Osteocyte (in vitro differentiated cells): ENCODE measurements at places on chromosomes 6 and 20.

DNA sequence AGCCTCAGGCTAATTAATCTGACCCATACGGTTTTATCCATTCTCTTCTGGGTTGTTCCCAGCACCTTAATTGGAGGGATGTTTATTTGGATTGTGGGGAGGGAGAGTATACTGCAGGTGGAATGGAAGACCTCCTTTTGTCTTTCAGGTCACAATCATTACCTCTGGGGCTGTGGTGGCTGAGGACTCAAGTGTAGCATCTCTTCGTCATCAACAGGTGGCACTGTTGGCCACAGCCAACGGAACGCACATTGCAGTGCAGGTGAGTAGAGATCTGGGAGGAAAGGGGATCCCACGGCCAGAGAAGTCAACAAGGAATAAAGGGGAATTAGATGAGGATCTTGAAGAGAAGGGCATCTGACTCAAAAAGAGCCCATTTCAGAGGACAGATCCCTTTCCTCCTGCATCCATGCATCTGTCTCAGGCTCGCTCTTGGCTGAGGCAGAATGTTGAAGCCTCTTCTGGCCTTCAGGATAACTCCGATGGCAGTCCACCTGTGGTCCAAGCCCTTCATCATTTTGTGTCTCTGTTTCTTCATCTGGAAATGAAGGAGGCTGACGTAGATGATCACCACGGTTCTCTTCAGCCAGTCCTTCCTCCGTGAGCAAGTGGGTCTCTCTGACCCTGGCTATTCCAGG lies 3.2 kb upstream of the DEF6 start:
- DNase-seq: no peak

DNA sequence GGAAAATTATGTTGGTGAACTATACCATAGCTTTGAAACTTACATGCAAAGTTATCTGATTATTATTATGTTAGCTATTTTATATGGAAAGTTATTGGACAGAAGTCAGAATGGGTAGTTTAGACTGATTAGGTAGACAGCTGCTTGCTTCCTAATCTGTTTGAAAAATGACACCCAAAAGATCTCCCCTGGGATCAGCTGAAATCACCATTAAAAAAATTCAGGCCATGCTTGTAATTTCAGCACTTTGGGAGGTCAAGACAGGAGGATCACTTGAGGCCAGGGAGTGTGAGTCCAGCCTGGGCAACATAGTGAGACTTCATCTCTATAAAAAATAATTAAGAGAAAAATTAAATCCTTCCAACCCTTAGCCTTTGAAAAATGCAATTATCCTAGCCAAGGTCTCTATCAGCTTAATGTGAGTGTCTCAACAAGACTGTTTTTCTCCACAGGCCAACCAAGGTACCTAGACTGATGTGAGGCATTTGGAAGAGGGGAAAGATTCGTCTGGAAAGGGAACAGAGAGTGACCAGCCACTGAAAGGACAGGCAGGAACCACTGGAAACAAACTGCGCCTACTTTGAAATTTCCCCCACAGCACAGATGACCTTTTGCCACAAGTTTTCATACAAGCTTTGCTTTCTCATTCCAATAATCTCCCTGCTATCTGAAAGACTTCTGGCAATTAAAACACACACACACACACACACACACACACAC lies 232.3 kb downstream of the GMPR start:
- DNase-seq: no peak

DNA sequence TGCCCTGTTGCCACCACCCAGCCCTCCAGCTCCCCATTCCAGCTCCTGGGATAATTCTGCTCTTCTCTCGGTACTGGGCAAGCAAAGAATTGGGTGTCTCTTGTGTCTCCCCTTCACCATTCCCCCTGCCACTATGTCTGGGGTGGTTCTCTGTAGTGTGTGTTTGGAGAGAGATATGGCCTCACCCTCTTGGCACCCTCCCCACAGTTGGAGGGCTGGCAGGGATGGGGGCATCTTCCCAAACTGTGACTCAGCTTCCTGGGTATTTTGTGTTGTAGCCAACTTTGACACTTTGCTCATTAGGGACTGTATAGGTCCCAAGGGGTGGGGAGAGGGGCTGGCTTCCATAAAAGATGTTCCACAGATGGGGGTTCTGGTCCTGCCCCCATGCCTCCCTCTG lies 1.7 kb downstream of the TNXB start:
- DNase-seq: no peak

DNA sequence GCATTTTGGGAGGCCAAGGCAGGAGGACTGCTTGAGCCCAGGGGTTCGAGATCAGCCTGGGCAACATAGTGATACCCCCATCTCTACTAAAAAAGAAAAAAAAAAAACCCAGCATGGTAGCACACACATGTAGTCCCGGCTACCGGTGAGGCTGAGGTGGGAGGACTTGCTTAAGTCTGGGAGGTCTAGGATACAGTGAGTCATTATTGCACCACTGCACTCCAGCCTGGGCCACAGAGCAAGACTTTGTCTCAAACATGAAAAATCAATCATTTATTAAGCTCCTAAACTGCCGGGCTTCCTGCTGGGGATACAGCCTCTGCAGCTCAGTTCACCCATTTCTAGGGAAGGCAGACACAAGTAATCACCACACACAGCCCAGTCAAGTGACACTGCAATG lies 7.3 kb upstream of the USP45 start:
- DNase-seq: no peak

DNA sequence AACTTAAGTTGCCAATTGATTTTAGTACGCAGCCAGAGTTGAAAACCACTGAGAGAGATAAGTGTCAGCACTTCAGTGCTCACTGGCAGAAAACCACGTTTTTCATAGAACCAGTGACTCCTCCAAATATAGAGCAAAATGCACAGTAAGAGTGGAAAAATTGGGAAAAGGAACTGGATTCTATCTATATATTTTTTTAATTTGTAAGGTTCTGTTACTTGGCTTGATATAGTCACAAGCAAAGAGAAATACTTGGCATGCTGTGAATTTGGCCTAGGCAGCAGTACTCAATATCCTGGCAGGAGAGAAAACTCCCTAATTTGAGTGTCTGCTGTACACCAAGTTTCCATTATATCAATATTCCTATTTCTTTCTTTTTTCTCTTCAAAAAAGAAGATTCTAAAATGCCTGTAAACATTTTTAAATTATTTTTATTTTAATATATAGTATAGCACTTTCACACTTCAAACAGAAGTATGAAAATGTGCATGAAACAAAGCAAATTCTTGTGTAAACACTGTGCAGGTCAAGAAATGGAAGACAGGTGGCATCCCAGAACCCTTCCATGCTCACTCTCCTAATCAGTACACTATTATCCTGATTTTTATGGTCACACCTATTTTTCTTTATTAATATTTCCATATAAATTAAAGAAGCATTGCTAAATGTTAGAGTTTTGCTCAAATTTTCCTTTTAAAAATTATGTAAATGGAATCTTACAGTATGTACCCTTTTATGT lies 561.8 kb upstream of the RNF217 start:
- no peak for DNase-seq

DNA sequence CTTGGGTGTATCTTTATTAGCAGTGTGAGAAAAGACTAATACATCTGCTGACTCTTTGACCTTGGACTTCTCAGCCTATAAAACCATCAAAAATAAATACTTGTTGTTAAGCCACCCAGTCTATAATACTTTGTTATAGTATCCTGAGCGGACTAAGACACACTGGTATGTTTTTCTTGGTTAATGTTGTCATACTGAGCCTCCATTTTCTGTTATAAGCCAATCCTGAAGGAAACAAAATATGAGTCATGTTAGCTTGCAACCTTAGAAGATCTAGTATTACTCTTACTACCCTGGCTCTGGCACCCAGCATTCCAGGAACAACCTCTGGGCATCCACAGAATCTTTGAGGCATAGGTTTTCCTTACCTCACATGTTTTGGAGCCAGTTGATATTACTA lies 307.2 kb downstream of the FRK start:
- no peak for DNase-seq

- DNase-seq: no peak
Measured at GRCh38 chr6:100449239-100449691, 15.5 kb downstream of the SIM1 start.

DNA sequence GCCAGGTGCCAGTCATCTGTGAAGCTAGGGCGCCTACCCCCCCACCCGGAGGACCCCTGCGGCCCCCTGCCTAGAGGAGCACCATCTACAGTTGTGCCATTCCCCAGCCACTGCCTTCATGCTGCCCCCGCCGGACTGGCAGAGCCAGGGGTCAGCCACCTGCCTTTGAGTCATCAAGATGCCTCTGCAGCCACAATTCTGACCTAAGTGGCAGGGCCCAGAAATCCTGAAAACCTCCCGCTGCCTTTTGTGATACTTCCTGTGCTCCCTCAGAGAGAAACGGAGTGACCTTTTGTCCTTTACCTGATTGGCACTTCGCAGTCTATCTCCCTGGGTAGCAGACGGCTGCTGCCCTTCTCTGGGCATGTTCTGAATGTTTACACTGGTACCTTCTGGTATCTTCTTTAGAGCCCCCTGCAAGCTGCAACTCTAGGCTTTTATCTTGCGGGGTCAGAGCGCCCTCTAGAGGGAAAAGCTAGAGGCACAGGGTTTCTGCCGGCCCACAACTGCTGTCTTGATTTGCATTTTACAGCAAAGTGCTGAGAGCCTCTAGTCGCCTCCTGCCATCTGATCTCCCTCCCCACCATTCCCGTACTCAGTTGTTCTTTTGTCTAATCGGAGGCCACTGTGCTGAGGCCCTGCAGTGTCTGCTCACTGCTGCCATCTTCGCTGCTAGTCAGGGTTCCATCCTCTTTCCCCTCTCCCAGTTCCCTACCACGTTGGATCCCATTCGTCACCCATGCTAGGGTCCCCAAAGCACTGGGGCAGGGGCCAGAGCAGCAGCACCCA lies 26.9 kb downstream of the SPATA2 start:
- no peak for DNase-seq

DNA sequence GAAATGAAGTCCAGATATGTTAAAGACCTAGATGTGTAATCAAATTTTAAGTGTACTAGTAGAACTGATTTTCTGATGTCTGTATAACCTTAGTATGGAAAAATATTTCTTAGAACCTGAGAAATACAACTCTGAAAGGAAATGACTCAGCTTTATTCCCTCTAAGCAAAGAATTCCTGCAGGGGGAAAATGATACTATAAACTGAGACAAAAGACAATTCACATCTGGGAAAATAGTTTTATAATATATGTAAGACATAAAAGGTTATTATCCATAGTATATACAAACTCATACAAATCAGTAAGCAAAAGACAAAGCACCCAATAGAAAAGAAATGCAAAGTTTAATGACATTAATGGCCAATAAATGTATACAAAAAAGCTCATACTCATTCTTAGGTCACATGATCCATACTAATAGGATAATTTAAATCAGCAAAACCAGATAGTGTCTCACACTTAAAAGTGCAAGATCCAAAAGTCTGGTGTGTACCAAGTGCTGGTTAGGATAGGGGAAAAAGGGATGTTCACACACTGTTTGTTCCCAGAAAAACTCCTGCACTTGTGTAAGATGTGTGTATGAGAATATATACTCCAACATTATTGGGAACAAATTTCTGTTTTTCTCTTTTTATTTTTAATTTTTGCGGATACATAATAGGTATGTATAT lies 22.6 kb downstream of the RNF217 start:
- DNase-seq: no peak

- DNase-seq: no peak
Measured at GRCh38 chr20:59850018-59850641, 83.3 kb downstream of the SYCP2 start.

DNA sequence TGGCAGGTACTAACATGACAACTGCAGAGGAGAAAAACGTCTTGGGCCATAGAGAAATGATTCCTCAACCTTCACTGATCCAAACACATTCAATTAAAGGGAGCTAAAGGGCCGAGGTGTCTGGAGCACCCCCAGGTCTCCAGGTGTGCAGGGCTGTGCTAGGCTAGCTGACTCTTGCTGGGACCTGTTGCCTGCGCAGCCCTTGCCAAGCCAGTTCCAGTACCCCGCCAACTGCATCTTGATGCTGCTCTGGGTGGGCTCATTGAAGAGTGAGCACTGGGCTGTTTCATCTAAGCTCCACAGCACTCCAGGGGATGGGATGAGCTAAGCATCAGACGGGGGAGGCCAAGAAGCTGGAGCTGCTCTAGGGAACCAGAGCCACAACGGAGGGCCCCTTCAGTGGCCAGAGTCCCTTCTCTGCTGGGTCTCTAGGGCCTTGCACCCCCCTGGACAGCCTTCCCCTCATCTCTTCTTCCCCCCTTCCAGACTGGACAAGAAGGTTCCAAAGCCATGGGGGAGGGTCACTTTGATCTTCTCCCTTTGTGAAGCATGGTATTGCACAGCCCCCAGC lies 15.9 kb downstream of the LEMD2 start:
- DNase-seq: no peak

GRCh38 chr20:10217721-10218410 lies 764 bp upstream of the SNAP25 start:
- DNase-seq: no peak

GRCh38 chr20:62010551-62011402 lies 54.9 kb downstream of the TAF4 start:
- DNase-seq: no peak

- no peak for DNase-seq
Measured at GRCh38 chr6:34511915-34512737, 44.0 kb downstream of the SPDEF start.

DNA sequence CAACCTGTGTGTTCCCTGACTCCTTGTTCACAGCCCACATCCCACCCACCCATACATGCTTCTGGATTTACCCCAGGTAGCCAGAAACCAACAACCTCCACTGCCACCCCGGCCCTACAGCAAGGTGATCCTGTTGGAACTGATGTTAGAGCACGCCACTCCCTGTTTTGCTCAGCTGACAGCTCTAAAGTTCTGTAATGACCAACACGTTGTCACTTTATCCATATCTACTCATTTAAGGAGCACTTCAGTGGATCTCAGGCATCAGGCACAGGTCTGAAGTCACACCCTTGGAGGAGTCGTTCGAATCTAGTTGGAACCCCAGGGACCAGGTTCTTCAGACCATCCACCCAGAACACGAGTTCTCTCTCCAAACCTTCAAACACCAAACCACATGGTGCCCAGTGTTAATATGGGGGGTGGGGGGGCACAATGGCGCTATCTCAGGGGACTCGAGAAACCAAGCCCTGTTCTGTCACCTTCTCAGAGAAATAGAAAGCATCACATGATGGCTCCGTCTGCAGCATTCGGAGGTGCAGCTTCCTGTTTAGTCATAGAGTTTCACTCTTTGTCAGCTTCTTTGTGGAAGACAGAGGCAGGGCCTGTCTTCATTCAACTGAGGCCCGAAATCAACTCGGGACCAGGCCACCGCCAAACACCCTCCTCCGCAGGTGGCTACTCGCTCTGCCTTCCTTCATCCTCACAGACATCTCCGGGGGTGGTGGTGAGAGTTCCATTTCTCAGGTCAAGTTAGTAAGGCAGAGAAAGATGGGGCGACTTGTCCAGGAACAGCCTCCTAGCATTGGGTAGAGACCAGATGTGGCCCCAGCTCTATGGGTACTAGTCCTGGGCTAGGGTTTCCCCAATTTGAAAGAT lies 142.2 kb downstream of the NFATC2 start:
- DNase-seq: no peak

GRCh38 chr6:144786825-144787224 lies 501.7 kb downstream of the UTRN start:
- DNase-seq: no peak

- DNase-seq: no peak
Measured at GRCh38 chr20:39066471-39067242, 104.5 kb downstream of the DHX35 start.
